ENCODE measurements at places on chromosomes 4 and X.
A peak's percentile ranks its signal among the peaks of the same experiment; 100 is the strongest.

DNA sequence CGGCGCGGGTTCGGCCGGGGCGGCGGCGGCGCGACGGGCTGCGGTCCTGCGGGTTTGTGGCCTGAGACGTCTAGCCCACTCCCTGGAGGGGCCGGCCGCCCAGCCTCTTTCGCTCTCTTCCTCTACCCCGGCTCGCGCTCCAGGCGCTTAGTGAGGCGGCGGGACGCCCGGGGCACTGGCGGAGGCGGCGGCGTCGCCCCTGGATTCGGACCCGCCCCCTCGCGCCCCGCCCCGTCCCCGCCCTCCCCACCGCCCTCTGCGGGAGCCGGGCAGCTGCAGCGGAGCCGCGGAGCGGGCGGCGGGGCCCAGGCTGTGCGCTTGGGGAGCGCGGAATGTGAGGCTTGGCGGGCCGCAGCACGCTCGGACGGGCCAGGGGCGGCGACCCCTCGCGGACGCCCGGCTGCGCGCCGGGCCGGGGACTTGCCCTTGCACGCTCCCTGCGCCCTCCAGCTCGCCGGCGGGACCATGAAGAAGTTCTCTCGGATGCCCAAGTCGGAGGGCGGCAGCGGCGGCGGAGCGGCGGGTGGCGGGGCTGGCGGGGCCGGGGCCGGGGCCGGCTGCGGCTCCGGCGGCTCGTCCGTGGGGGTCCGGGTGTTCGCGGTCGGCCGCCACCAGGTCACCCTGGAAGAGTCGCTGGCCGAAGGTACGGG is at the start of gene BMP2K:
TSS of gene BMP2K (plus strand) at position 272 of the 650 bp plus-strand sequence. CDS start at position 466, 194 bp downstream.
- peak; percentile 56 for DNase-seq

- DNase-seq = no peak
Measured at GRCh38 chr4:154642373-154643009, 30.0 kb upstream of the FGG start.

GRCh38 chrX:46294234-46294633 is 251.0 kb downstream of the ZNF674 start:
- no peak for DNase-seq

- no peak for DNase-seq
Measured at GRCh38 chrX:100870527-100870926, 3.6 kb downstream of the NOX1 start.

- no peak for DNase-seq
Measured at GRCh38 chr4:143438710-143439109, 74.8 kb upstream of the SMARCA5 start.

DNA sequence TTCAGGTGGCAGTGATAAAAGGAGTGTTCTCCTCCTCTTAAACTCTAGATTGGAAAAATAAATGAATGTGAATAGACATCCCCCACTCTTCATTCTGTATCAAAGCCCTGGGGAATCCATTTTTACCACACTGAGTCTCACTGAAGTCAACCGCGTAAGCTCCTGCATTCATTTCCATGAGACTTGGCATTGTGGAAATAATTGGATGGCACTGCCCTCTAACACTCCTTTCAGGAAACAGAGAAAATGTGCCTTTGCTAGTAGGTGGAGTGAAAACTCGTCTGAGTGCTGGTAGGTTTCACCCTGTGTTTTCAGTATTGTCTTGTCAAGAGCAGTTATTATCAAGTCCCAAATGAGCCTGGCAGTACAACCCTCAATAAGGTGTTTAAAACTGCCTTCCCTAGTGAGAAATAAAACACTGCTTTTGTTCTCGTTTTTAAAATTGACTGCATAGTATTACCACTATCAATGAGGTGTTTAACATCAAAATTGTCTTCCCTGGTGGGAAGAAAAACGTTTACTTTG is 9.7 kb upstream of the CDKN2AIP start:
- no peak for DNase-seq

DNA sequence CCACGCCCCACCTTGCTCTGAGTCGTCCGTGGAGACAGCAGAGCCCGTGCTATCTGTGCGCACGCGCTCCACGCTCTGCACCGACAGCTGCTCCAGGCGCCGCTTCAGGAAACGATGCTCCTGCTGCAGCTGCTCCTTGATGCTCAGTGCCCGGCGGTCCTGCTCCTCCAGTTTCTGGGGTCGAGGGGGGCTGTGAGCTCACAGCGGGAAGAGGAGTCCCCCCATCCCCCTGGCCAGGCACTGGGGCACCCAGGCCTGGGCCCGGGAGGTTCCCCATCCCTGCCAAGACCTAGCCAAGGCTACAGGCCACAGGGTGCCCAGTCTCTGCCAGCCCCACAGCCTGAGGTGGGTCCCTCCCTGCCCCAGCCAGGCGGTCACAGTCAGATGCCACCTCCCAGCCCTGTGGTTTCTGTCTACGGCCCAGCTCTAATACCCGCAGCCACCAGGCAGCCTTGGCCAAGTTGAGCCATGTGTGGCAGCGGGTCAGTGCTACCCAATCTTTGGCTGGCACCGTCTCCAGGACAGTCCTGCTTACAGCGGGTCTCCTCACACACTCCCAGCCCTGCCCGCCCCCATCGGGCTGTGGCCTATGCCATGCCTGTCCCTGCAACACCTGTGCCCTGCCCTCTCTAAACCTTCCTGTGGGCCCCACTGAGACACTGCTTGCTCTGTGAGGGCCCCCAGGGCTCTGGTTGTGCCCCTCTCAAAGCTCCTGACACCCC is 9.3 kb upstream of the HAUS3 start:
- DNase-seq = no peak

- DNase-seq = no peak
Measured at GRCh38 chrX:30967516-30967915, 78.5 kb upstream of the TAB3 start.

- no peak for DNase-seq
Measured at GRCh38 chrX:39574178-39574577, 523.6 kb downstream of the BCOR start.

GRCh38 chrX:50889582-50889981 is 21.0 kb upstream of the BMP15 start:
- DNase-seq = no peak

DNA sequence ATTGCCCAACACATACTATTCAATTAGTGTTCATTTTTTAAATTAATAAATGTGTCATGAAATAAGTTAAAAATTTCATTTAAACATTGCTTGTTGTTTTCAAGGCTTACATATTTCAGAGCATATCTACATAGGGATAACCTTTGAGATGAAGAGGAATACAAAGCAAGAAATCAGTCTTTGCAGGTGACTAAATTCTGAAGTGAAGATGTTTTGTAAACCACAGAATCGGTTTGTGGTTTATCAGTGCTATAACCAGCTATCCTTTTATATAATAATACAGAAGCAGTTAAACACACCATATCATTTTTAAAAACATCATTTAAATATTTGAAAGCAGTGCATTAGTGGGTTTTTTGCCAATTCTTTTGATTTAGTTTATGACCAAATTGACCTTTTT is 26.9 kb downstream of the FAM241A start:
- no peak for DNase-seq

GRCh38 chr4:78722320-78722719 is 53.8 kb upstream of the BMP2K start:
- no peak for DNase-seq

DNA sequence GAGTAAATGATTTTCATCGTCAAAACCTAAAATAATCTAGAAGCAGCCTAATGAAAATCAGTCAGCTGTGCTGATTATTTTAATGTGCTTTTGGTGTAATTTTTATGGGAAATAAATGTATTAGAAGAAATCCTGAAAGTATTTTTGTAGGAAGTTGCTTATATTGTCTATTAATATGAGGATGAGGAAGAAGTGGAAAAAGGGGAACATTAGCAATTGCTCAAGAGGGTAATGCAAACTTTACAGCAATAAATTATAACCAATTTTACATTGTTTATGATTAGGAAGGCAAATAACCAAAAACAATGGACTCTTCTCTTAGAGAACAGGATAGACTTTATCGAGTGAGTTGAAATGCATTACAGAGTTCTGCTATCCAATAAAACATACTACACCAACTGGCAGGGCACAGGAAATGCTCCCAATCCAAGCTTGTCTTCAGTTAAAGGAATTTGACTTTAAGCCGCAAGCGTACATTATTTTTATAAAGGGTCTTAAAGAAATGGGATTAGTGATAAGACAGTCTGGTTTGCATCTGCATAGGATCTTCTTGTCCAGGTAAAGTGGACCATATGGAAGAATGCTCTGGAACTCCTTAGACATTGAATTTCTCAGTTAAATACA is 374.8 kb downstream of the PDGFC start:
- DNase-seq = no peak

GRCh38 chrX:130260316-130260715 is 8.4 kb downstream of the ZNF280C start:
- DNase-seq = no peak

GRCh38 chrX:102154900-102155805 is 624 bp downstream of the BEX5 start:
- DNase-seq = no peak

GRCh38 chr4:2591189-2591588 is 54.7 kb downstream of the FAM193A start:
- peak; percentile 52 for DNase-seq

DNA sequence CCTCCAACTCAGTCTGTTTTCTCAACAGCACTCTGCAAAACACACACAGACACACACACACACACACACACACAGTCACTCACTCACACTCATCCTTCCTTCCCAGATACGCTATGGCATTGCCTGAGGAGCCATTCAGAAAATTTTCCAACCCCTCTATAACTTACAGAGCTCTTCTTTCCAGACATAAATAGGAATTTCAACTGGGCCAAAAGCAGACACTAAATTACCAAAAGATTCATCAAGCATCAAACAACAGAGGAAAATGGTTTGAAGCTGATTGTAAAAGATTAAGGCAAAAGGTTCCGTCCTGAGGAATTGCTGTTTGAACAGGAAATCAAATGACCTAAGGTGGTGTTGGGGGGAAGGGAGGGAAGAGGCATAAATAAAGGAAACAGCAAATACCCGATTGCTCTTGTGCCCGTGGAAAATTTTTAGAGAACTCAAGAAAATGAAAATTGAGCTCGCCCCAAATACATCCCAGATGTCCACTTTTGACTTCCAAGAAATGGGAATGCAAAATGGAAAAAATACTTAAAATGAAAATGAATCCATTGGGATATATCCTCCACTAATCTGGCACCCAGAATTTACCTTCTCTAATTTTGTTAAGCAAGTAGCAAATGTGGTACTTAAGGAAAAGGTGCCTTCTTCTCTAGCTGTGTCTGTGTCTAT is 183.6 kb downstream of the QDPR start:
- no peak for DNase-seq

GRCh38 chr4:162323919-162324318 is 160.1 kb upstream of the FSTL5 start:
- DNase-seq = no peak

GRCh38 chrX:39516427-39516841 is 581.3 kb downstream of the BCOR start:
- DNase-seq = no peak

GRCh38 chr4:119597377-119597776 is 31.2 kb downstream of the PDE5A start:
- DNase-seq = no peak

DNA sequence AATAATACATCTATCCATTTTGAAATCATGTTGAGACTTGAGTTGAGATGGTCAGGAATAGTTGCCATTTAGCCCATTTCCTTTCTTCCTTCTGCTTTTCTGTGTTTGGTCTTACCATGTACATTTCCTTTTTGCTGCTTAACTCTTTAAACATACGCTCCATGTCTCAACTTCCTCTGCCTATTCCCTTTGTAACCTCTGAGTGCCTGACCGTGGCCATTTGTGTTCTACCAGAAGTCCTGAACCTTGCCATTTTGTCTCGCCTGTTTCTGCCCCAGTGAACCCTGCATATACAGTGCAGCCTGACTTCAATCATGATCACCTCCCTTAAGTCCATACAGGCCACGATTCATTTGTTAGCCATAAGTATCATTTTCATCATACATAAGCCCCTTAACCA is 169.0 kb downstream of the RAPGEF2 start:
- no peak for DNase-seq

- no peak for DNase-seq
Measured at GRCh38 chr4:39620551-39621313, 17.9 kb downstream of the SMIM14 start.
